ENCODE measurements at places on chromosomes 4 and X. TPM values are rescaled to one million over a fixed set of nuclear protein-coding genes. Genes with fewer than 3 reads are reported as not detected.

Gene TLR1
- total RNA-seq = 19.5 TPM

DNA sequence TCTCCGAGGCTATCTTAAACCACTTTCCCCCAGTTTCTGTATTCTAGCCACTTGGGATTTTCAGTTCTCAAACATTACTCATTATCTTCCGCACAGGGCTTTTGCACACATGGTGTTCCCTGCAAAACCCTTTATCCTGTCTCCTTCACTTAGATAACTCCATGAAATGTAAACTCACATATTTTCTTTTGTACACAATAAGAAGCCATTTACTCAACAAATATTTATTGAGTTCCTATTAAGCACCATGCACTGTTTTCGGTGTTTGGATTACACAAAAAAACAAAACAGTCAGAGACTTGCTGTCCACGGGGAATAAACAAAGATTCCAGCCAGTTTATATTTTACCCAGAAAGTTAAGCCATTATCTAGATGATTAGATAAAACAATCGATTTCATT lies 42.5 kb upstream of the UNC5C start:
- DNase-seq = no peak

Gene F8
- total RNA-seq = 3.9 TPM

Gene PRKG2
- 0.25 TPM for total RNA-seq

GRCh38 chrX:19825271-19825670 lies 62.1 kb downstream of the SH3KBP1 start:
- DNase-seq = no peak

DNA sequence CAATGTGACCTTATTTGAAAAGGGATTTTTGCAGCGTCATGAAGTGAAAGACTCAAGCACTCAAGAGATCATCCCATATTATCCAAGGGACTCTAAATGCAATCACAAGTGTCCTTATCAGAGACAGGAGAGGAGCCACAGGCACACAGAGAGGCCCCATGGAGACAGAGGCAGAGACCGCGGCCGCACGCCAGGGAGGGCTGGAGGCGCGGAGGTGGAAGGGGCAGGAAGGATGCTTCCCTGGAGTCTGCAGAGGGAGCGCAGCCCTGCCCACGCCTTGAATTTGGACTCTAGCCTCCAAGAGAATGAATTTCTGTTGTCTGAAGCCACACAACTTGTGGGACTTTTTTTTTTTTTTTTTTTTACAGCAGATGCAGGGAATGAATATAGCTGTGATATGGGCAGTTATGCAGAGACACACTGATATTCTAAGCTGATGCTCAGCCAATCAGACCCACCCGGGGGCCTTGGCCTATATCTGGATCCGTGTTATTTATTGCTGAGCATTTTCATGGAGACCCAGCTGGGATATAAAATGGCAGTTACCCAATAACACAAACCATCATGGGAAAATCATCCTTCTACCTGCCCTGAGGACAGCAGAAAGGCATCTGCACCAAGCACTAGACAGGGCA lies 244.8 kb upstream of the PSAPL1 start:
- no peak for DNase-seq

- DNase-seq = no peak
Measured at GRCh38 chr4:16197876-16198665, 28.2 kb downstream of the TAPT1 start.
